Activated gamma-delta T cell treated with anti-CD3 and anti-CD28 coated beads, Interleukin-2, amount 50 U/mL, for 16 hours (primary cell): ENCODE measurements at places on chromosomes 7 and 10.

- DNase-seq = no peak
Observed at GRCh38 chr10:126880926-126881325, 24.3 kb upstream of the DOCK1 start.

- DNase-seq = no peak
Observed at GRCh38 chr7:115933471-115933870, 97.1 kb downstream of the TFEC start.

DNA sequence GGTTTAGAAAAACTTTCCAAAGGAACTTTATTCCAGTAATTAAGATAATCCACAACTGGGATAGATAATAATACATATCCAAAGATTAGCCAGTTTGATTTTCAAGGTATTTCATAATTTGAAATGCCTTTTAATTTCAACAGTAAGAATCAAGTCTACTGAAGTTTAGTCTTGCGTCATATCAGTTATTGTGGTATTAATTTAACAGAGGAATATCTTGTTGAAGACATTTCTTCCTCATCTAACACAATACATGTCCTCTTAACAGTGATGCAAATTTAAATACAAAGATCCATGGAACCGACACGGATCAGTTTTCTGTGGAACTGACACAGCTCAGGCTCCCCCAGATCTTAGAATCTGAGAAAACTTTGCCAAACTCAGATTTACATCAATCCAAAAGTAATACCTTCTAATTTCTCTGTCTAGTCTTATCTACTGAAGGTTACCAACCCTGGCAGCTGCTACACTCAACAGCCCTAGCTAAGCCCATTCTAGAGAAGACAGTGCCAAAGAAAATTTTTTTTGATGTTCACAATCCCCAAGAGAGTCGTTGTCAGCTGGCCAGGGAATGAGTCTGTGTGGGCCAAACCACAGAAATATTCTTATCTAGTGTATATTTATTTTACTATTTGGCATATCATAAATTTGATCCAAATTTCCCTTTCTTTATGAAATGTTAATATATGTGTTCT is 365.2 kb upstream of the MEOX2 start:
- no peak for DNase-seq

GRCh38 chr10:3595736-3596135 is 189.3 kb downstream of the KLF6 start:
- no peak for DNase-seq

DNA sequence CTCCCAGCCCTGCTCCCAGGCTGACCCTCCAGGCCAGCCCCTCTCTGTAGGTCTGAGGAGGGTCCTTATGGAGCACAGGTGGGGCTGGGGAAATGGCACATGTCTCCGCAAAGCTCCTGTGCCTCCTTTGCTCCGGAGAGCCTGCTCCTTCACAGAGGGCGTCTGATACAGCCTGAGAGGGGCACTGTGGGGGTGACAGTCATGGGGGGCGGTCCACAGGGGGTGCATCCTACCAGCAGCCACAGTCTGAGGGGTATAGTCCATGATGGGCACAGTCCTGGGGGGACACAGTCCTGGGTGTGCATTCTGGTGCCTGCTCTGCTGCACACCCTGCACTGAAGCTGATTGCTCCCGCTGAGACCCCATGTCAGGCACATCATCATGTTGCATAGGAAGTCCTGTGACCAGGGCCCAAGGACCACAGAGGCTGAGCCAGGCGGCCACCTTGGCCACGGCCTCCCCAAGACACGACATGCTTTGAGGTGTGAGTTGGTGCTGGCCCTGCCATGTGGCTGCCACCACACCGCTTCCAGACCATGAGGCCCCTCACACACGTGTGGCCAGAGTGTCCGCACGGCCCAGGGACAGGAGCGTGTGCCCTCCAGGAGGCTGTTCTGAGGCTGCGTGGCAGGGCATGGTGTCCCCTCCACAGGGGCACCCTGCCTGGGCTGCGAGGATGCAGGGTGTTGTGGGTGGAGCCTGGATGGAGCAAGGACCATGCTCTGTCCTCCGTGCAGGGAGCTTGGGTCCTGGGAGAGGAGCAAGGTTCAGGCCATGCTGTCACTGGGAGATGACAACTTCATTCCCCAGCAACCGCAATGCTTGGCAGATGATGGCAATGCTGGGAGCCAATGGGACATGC is 59.2 kb downstream of the PWWP2B start:
- DNase-seq = no peak

DNA sequence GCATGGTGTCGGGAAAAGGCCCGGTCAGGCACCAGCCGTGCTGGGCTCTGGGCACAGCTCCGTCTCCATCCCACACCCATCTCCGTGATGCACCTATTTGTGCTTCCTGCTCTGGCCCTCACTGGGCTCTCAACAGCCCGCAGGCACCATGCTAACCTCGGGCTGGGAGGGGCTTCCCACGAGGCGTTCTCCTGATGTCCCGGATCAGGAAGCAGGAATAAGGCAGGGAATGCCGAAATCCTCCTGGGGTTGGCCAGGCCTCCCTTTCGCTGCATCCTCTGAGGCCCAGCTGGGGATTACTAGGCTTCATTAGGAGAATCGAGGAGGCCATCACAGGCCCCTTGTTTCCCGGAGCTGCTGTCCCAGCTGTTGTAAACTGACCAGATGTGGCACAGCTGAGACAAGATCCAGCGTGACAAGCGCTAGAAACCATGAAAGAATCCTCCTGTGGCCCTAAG is 72.0 kb downstream of the FAM53B start:
- DNase-seq = no peak

DNA sequence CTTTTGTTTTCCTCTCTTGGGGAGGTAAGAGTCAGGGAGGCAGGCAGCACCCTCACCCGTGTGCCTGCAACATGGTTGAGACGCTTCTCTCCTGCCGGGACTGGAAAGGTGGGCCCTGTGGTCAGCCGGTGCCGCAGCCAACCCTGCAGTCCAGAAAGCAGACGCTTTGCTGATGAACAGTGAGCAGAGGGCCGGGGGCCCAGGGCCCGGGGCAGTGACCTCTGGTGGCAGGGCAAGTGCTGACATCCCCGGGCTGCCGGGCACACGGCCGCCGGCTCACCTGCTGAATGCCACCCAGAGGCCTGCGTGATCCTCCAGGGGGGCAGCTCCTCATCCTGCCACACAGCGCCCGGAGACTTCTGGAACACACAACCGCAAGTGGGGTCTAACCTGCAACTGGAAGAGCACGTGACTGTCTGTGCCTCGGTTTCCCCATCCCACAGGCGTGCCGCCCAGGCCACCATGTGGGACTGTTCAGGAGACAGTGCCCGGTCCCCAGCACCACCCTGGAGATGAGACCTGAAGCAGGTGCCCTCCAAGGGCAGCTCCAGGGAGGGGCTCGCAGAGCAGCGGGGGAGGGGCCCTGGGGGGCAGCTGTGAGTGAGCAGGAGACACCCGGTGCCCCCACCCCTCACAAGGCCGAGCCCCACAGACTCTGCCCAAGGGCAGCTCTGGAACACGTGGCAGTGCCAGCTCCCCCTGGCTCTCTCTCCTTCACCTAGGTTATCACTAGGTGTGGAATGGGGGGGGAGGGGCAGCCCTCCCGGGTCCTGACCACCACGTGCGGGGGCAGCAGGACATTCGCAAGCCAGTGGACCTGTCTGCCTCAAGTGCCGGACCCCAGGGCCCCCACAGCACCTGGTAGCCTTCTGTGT is 2.2 kb upstream of the ADGRA1 start:
- no peak for DNase-seq

DNA sequence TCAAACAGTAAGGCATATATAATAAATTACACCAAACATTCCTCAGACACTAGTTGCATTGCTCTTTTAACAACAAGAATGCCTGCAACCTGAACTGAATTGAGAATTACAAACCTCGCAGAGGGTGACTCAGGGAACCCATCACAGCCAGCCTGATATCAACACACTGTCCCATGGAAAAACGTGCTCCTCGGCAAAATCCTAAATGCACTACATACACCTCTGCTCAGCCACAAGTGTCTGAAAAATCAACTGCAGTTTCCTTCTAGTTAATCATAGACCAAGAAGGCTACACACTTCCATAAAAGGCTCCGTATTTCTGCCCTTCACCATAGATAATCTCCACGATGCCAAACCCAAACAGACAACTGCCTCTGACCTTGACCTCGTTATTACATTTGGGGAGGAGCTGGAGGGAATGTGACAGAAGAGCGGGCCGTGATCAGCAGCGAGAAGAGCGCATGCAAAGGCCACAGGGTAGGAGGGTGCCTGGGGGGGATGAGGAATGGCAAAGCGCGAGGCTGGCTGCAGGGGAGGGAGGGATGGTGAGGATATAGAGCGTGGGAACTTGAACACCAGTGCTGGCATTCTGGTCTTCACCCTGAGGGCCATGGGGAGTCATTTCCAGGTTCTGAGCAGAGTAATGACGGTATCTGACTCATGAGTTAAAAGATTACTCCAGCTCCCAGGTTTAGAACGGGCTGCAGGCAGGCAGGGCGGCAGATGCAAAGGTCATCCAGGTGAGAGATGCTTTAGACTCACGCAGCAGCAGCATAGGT is 201.9 kb upstream of the FRMD4A start:
- no peak for DNase-seq

- DNase-seq = no peak
Observed at GRCh38 chr7:75689246-75690099, 49.3 kb downstream of the HIP1 start.

DNA sequence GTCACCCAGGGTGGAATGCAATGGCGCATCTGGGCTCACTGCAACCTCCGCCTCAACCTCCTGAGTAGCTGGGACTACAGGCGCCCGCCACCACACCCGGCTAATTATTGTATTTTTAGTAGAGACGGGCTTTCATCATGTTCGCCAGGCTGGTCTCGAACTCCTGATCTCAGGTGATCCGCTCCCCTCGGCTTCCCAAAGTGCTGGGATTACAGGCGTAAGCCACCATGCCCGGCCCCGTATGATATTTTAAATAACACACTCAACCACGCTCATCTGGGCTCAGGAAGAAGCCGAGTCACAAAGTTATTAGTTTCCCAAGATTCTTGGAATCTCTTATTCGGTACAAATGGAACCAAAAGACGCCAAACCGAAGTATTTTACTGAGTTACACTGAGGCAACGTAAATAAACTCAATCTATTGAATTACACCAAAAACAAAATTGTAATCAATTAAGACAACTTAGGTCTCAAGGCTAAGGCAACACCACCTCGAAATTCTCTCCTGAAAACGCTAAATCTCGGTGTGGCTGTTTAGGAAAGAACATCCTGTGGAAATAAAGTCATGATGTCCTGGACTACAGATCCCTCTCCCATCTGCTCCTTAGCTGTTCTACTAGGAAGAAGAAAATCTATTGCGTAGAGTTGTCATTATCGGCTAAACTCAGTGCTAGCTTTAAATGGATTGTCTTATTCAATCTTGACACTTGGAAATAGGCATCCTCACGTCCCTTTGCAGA is 910 bp downstream of the ARHGAP19 start:
- DNase-seq = no peak

DNA sequence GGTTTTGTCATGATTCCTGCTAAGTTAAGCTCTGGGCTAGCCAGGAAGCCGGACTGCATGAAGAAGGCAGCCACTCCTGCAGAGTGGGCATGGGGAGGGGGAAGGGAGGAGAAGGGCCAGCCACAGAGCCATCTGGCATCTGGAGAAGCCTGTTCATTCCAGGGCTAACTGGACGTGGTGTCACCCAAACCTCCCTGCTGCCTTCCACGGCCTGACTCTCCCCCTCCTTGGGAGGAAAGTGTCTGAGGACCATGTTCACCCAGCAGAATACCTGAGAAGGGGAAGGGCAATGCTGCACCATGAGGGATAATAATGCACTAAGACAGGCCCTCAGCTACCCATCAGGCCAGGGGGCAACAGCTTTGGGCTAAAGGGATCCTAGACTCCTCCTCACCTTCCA is 15.4 kb downstream of the AQP1 start:
- DNase-seq = no peak

DNA sequence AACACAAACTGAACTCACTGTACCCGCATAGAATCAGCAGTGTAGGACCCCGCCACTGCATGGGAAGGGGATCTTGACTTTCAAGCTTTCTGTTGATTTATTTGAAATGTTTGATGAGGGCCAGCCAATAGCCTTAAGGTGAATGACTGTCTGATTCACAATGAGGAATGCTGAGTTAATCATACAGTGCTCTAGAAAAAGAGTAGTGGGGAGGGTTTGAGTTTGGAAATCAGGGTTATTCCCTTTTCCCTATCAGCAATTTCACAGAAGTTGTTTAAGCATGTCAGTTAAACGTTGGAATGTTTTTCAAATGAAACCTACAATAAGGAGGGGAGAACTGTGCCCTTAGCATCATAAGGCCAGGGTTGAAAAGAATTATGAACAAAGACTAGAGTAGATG is 937.5 kb downstream of the GRID1 start:
- DNase-seq = no peak

DNA sequence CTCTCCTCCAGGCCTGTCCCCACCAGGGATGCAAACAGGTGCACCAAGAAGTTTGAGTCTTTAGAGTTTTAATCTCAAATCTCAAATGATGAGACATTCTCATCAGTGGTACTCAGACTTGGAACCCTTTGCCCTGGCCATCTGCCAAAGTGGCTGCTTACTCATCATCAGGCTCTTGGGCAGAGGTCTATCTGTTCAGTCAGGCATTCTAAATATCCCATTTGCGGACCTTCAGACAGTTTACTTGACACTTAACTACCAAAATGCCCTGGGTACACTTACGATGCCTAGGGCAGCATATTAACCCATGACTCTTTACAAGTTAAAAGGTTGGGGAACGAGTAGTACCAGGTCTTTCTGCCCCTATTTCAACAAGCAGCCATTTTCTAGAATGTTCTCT is 61.2 kb upstream of the YAE1 start:
- no peak for DNase-seq

DNA sequence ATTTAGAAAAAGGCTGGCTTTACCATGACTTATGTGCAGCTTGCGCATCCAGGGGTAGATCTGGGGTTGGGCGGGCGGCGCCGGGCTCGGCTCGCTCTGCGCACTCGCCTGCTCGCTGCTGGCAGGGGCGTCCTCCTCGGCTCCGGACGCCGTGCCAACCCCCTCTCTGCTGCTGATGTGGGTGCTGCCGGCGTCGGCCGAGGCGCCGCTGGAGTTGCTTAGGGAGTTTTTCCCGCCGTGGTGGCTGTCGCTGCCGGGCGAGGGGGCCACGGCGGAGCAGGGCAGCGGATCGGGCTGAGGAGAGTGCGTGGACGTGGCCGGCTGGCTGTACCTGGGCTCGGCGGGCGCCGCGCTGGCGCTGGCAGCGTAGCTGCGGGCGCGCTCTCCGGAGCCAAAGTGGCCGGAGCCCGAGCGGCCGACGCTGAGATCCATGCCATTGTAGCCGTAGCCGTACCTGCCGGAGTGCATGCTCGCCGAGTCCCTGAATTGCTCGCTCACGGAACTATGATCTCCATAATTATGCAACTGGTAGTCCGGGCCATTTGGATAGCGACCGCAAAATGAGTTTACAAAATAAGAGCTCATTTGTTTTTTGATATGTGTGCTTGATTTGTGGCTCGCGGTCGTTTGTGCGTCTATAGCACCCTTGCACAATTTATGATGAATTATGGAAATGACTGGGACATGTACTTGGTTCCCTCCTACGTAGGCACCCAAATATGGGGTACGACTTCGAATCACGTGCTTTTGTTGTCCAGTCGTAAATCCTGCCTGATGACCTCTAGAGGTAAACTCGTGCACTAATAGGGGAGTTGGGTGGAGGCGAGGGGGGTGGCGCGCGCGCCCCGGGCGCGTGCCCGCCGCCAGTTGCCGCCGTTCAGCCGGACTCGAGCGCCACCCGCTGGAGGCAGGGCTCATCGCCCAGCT is at the start of gene HOXA5:
Gene HOXA5, minus strand, starts transcription at position 659 of the 927 bp plus-strand sequence. Its CDS starts 74 bp downstream, at position 585.
- no peak for DNase-seq

- DNase-seq = no peak
Observed at GRCh38 chr7:46291601-46292150, 370.6 kb upstream of the IGFBP3 start.

GRCh38 chr10:5297466-5297865 is 67.3 kb upstream of the UCN3 start:
- no peak for DNase-seq
